Skeletal muscle cell (primary cell): ENCODE measurements at places on chromosomes 12 and 14.

DNA sequence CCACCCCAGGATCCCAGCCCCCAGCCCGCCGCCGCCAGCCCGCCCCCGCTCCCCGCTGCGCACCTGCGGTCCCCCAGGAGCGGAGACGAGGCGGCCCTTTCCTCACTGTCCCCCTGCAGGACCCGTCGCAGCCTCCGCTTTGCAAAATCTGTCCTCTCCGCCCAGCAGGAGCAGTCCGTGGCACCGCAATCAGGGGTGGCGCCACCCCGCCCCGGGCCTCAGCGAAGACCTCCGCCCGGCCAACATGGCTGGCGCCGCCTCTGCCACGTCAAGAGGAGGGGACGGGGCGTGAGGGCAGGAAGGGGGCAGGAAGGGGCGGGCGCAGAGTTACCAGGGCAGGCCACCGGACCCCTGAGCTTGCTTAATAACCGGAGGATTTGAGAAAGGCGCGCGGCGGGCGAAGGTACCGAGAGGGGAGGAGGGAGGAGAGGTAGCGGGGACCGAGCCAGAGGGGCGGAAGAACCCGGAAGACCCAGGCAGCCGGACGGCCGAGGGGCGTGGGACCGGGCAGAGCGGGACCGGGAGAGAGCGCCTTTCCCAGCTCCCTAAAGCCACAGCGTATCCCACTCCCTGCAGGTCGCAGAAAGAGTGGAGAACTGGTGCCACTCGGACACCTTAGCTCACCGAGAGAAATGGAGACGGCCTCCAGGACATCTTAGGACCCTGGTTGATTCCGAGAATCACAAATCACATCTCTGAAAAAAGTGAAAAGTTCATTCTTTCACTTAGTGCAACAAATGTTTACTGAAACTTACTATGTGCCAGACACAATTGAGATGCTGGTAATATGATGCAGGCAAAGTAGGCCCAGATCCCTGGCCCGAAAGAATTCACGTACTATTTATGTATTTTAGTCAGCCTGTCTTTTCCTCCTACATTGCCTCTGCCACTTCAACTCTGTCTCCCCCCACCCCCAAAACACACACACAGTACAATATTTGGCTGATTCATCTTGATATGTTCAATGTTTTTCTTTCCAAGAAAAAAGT, at the start of gene SEC23A:
Gene SEC23A (minus strand): TSS at position 267 of the 989 bp plus-strand sequence. CDS start 7,117 bp downstream, outside the sequence.
- peak; percentile 76 for DNase-seq

- no peak for DNase-seq
Measured at GRCh38 chr14:20732979-20733635, 12.6 kb upstream of the EDDM3A start.

GRCh38 chr12:113171543-113171942, 13.7 kb downstream of the DDX54 start:
- no peak for DNase-seq

- DNase-seq = no peak
Measured at GRCh38 chr12:123952037-123952436, 20.6 kb downstream of the CCDC92 start.
